Spleen (tissue), 13 donors: ENCODE measurements at places on chromosomes 7 and 10. TPM values are rescaled to one million over a fixed set of nuclear protein-coding genes. Genes with fewer than 3 reads are reported as not detected.

- H3K4me3 ChIP-seq: peak overlapping the region; percentile 89
- H3K4me1 ChIP-seq: peaks cover 24% of the 10 kb centered on the region
- DNase-seq: no peak
- no peaks in the 10 kb centered on the region for H3K27me3 ChIP-seq
- H3K36me3 ChIP-seq: peaks cover 46% of the 10 kb centered on the region
Measured at GRCh38 chr7:88217675-88218428, 2.0 kb downstream of the SRI start.

- no peaks in the 10 kb centered on the region for H3K36me3 ChIP-seq
- no peak overlapping the region for H3K4me3 ChIP-seq
- H3K4me1 ChIP-seq: peaks cover 23% of the 10 kb centered on the region
- H3K27me3 ChIP-seq: peaks cover 4% of the 10 kb centered on the region
- no peak overlapping the region for H3K27ac ChIP-seq
- peak; percentile 68 for DNase-seq
Measured at GRCh38 chr10:43688348-43688892, 39.7 kb upstream of the ZNF32 start.

DNA sequence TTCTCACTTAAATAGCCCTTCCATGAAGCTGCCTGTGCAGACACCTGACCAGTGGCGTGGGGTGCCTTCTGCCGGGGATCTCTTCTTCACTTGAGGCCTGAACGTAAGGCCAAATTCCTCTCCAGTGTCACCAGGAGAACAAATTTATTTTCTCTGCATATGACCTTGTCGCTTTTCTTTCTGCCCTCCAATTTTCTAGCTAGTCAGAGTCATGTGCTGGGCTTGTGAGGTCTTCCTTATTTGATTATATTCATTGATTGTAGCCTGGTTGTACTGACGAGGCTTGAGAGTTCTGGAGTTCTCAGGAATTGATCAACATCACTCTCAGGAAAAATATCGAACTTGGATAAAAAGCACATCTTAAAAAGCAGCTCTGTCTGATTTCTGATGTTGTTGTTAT is 255.7 kb downstream of the BUB3 start:
- H3K4me1 ChIP-seq: no peaks in the 10 kb centered on the region
- no peaks in the 10 kb centered on the region for H3K36me3 ChIP-seq
- H3K27me3 ChIP-seq: no peaks in the 10 kb centered on the region
- no peak overlapping the region for H3K27ac ChIP-seq
- no peak for DNase-seq
- H3K4me3 ChIP-seq: no peak overlapping the region

- H3K27me3 ChIP-seq: peaks cover 3% of the 10 kb centered on the region
- no peak overlapping the region for H3K27ac ChIP-seq
- no peaks in the 10 kb centered on the region for H3K36me3 ChIP-seq
- DNase-seq: peak; percentile 81
- H3K4me1 ChIP-seq: peaks cover 24% of the 10 kb centered on the region
Measured at GRCh38 chr7:73742753-73743641, 4.4 kb upstream of the ABHD11 start.

The PON1 gene
- not detected for total RNA-seq
